ENCODE measurements at places on chromosomes 2 and 18.
A peak's percentile ranks its signal among the peaks of the same experiment; 100 is the strongest.

DNA sequence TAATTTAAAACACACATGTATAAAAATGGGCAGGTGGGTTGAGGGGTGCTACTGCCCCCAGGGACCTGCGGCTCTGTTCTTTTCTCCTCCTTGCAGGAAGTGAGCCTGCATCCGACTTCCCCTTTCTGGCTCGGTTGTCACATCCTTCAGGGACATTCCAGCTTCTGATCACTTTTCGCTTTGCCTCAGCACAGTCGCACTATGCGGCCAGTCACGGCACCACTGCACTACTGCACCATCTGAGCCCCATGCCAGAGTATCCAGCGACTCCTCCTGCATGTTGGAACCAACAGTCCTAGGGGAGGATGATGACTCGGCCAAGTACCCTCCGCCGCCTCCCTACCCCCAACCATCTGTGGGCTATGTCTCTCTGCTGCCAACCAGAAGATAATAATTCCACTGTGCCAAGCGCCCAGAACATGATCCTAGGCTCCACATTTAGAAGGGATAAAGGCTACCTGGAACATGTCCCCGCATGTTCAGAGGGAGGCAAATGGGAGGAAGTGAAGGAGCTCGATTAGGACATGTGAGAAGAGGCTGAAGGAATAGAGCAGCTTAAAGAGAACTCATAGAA is 17.6 kb downstream of the CDC42EP3 start:
- peak; percentile 43 for DNase-seq

DNA sequence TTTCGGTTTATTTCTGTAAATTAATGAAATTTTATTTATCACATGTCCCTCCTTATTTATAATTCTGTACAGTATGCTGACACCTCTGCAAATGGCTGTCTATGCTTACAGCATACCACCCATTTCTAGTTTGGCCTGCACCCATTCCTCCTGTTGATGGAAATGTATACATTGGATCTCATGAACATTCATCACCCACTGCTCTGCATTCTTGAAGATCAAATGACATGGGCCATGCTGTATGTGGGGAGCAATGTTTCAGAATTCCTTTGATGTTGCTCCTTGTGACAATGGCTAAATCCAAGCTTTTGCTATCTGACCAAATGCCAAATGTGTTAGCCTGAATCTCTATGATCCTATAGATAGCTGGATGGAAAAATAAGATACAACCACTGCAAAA is 55.3 kb upstream of the ITGB6 start:
- no peak for DNase-seq

- no peak for DNase-seq
These were observed 942.6 kb downstream of the SUCLG1 start for GRCh38 chr2:83516503-83516902.

DNA sequence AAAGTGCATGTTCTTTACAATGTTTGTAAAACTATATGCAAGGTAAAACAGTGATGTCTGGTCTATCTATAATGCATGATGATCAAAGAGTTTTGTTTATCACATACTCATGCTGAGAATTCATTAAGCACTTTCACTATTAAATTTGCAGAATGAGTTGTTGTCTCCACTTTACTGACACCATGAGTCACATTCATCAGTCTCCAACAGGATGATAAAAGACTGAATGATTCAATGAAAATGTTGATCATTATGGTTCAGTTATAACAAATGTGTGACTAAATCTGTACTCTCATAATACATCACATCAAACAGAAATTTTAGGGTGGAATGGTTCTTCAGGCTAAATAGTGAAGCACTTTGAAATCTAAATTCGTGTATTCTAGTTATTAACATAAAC is 129.0 kb downstream of the ERBB4 start:
- no peak for DNase-seq

DNA sequence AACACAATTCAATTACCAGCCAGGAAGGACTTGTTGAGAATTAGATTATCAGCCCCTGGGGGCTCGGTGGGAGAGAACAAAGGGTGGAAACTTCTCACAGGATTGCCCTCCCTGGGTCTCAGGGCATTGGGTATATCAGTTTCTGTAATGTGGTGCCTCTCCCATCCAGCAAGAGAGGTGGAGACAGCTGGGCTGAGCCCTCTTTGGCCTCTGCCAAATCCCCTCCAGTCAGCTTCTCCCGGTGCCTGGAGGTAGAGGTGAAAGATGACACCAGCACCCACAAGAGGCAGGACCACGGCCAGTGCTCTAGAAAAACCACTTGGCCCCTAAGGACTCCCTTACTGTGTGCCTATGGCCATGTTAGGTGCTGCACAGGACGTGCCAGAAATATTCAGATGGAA is 179.7 kb downstream of the HAUS1 start:
- no peak for DNase-seq

GRCh38 chr2:208222351-208222750 is 32.5 kb downstream of the IDH1 start:
- DNase-seq: no peak

GRCh38 chr2:105732955-105733607 is 11.6 kb upstream of the NCK2 start:
- DNase-seq: no peak

DNA sequence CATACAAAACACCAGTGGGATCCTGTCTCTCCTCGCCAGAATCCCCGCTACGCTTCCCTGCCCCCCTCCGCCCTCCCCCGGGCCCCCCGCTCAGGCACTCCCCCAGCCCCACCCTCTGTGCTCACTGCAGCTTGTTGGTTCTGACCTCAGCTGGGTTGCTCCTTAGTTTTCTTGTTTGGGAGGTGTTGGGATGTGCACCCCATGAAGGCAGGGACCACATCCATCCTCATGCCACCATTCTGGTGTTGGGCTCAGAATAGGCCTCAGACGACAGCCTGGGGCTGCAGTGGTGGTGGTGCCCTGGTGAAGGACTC is 4.6 kb downstream of the SNED1 start:
- no peak for DNase-seq

Data from AG10803 (cell line).